Fibroblast of villous mesenchyme (primary cell): ENCODE measurements at places on chromosomes 1 and 21.

DNA sequence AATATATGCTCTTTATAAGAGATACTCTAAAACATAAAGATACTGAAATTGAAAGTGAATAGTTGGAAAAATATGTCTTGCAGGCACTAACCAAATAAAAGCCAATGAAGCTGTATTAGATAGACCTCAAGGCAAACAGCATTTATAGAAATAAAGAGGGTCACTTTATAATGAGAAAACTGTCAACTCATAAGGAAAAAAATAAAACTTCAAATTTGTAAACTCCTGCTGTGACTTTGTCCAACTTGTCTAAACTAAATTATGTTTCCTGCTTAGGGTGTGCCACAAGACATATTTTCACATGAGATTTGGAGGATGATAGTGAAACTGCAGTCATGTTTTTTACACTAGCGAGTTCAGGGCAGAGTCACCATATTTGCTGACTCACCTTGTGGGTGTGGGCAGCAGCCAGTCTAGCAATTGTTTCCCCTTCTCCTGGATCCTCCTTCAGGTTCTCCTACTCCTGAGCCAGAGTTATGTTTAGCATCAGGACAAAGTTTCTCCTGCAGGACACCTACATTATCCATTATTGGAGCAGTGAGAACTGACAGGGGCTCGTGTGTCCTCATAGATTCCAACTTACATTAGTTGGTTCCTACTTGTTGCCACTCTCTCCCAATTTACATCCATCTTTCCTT, 43.8 kb downstream of the CD53 start:
- DNase-seq = peak; percentile 26

GRCh38 chr1:154327466-154328317, 2.4 kb downstream of the ATP8B2 start:
- no peak for DNase-seq

- no peak for DNase-seq
These were observed 29.1 kb upstream of the KLF17 start for GRCh38 chr1:44089371-44090048.

DNA sequence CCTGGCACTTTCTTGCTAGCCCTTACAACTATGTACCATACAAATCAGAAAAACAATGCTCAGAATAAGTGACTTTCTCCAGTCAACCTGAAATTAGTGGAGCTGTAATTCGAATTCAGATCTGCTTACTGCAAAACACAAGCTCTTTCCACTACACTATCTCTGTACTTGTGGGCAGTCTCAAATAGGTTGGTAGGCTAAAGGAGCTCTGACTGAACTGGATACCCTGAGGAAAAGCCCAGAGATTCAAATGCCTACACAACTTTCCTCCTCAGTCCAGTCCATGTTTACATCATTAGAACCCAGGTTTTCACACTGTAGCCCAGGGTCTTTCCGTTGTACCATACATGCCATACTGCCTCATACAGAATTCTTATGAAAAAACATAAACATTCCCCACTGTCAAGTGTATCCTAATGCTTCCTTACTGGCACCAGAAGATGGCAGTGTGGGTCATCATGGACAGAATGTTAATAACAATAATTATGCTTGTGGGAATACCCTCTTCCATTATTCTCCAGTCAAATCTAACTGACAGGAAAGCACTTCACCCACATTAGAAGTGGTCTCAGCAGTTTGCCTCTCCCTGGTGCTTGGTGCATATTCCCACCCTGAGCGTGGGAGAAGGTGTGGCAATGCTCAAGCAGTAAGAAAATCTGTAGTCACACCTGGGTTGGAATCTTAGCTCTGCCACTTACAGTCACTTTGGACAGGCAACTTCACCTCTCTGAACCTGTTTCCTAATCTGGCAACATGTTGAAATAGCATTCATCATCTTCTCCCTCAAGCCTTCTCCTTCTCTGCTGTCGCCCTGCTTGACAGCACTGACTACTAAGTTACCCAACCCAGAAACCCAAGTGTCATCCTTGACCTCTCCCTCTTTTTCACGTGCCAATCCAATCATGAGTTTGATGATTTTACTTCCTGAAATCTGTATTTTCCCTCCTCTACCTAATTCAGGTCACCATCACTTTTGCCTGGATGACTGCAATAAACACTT, 14.4 kb upstream of the ZFYVE9 start:
- peak; percentile 75 for DNase-seq

DNA sequence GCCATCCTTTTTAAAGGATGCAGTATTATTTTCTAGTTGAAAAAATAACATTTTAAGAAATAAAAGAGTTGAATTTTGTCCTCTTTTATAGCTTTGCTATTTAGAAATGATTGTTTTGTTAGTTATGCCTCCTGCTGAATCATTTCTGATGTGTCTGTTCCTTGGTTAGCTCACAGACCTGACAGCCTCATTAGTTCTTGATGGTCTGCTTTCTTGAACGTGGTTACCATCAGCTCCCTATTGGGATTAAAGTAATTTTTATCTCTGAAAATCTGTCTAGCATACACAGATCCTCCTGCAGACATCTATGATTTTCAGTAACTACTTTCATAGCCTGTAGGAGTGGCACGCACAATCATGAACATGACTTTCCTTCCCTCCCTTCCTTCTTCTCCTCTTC, 447.6 kb upstream of the B3GALT2 start:
- DNase-seq = no peak

GRCh38 chr1:1779691-1780597, 1.7 kb upstream of the NADK start:
- DNase-seq = peak; percentile 92

DNA sequence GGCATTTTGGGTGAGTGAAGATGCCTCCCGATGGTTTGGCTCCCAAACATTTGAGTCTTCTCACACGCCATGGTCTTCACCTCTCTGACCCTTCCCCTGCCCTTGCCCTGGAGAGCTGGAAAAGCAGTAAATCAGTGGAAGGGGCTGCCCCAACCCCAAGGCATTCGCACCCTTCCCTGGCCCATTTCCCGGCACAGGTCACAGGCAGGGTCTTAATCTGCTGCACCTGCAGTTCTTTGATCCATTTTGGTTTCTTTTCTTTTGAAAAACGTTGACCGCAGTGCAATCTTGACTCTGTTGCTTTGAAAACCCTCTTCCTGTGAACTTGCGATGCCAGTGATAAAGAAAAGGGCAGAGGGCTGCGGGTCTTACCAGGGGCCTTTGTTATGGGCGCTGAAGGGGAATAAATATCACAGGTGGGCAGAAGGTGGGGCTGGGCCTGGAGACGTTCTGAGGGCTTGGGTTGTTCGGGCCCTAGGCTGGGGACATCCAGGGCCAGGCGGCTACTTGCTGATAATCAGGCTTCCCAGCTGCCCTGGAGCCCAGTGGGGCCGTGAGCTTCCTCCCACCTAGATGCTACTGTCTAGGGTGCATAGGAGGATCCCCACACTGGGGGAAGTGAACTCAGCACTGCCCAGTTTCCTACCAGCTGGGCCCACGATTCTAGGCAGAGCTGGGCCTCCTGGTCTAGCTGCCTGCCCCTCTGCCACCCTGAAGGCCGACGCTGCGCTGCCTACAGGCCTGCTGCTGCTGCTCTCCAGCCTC, 38.6 kb upstream of the EPS8L3 start:
- no peak for DNase-seq

DNA sequence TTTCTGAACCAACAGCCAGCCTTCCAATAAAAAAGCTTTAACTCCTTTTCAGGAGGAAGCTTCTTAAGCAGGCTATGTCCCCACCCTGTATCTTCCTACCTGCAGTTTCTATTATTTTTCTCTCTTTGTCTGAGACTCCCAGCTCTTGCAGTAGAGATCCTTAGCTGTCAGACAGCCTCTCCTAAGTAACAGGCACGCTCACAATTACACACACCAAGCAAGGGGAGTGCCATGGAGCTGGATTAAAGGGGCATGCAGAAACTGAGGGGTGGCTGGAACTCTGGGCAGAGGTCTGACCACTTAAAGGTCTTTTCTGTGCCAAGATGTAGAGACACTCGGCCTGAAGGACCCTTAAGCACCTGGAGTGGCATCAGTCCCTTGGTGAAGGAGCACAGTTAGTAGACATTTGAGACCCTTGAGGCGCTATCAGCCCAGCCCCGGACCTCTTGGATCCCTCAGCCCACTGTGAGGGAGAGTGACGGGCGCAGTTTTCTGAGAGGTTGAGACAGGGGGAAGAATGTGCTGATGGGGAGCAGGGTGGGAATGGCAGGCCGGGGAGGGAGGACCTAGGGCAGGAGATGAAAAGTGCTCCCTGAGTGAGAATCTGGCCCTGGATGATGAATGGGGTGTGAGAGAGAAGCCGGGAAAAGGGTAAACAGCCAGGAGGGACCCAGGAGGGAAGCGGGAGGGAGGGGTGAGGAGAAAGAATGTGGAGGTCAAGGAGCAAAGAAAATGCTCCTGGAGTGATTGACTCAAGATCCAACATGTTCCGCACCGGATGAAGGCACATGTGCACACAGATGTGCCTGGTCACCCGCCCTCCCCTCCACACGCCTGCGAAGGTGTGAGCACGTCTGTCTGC, 13.3 kb downstream of the PLXNA2 start:
- no peak for DNase-seq

DNA sequence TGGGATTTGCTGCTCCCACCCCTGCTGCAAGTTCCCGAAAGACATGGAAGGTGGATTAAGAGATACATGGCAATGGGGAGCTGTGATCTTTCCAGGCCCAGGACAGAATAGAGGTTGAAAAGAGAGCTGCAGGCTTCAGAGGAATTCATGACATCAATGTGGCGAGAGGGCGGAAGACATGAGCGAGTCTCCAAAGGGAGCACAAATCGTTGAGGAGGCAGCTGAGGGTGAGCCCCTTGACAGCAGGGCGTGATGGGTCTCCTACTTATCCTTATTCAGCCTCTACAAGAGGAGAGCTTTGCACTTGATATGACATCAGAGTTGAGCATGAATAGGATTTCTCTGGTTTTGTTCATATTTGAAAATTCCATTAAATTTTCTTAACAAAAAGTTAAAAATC, 45.5 kb upstream of the TACSTD2 start:
- DNase-seq = no peak

DNA sequence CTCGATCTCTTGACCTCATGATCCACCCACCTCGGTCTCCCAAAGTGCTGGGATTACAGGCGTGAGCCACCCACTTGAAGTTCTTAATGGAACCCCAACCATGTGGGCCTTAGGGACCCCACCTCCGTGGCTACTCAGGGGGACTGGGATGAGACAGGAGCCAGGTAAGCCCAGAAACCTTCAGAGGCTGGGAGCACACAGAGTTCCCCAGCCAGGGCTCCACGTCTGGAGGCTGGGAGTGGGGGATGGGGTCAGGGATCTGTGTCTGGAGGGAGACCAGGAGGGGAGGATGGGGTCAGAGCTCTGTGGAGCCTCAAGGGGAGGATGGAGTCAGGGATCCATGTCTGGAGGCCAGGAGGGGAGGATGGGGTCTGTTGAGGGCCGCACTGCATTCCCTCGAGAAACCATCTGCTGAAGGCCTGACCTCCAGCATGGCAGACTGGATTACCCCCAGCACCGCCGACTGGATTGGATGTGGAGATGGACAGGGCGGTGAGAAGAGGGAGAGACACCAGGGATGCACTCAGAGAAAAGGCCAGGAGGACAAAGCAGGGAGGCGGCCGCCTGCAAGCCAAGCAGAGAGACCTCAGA, 2.1 kb upstream of the FTCD start:
- DNase-seq = no peak

- no peak for DNase-seq
These were observed 15.2 kb downstream of the LRRC38 start for GRCh38 chr1:13498553-13498952.

- no peak for DNase-seq
These were observed 150.4 kb upstream of the NEGR1 start for GRCh38 chr1:72432645-72433267.

- no peak for DNase-seq
These were observed 4.9 kb downstream of the NHLH1 start for GRCh38 chr1:160371756-160372155.

- DNase-seq = no peak
These were observed 123.2 kb downstream of the ADSS2 start for GRCh38 chr1:244328476-244328875.

GRCh38 chr1:54483875-54484437, 64.1 kb upstream of the ACOT11 start:
- DNase-seq = no peak

DNA sequence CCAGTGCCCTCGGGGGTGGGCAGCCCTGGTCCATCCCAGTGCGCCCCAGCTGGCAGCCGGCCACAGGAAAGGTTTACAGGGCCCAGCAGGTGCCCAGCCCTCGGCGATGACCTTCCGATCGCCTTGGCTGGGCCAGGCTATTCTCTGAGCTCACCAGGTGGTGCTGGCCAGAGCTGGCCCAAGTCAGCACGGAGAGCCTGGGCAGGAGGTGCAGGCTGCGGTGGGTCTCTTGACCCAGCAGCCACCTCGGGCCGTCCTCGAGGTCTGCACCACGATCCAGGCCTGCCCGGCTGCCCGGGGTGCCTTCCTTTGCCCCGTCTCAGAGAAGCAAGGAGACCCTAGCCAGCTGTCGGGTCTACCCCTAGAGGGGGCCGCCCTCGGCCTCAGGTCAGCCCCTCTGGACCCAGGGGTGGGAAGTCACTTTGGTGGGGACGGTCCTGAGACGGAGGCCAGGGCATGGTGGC, 370 bp downstream of the PERM1 start:
- DNase-seq = no peak

GRCh38 chr1:6084781-6085495, 39.2 kb downstream of the KCNAB2 start:
- DNase-seq = no peak

- peak; percentile 68 for DNase-seq
These were observed 15.2 kb downstream of the PTPRF start for GRCh38 chr1:43545695-43546387.

- DNase-seq = peak; percentile 73
These were observed at the start of gene XKR8 for GRCh38 chr1:27959792-27960603. TSS of gene XKR8 (plus strand) at chr1:27959973. CDS start at chr1:27960070, 97 bp downstream.

GRCh38 chr1:6898974-6899539, 113.8 kb downstream of the CAMTA1 start:
- DNase-seq = peak; percentile 13

DNA sequence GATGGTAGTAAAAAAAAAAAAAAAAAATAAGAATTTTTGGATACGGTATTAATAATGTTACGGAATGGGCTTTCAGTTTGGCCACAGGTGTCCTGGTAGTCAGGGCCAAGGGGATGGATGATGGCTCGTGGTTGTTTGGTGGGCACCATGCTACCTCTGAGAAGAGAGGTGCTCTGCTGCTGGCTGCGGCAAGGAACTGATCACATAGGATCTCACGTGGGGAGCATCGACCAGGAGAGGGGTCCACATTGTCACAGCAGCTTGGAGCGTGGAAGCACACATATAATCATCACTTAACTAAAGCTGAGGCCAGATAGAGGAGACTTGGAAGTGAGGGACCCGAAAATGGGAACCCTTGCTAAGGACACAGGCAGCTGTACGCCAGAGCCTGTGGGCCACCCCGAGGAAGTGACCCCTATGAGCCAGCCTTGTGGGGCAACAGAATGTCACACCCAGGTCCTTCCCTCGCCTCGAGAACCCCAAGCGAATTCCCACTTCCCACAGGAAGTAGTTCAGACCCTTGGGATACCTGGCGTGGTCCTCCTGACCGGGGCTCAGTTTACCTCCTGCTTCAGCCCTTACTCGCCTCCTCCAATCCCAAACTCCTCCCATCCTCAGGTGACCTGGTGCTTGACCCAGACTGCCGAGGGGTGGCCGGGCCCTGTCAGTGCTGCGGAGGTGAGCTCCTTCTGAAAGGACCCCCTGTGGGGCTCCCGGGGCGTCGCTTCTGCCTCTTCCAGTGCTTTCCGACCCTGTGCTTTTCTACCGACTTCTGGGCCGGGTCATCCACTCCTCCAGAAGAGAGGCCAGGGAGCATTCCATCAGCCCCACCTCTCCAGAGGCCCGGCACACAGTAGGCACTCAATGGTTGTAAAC, 222.0 kb downstream of the CAMTA1 start:
- no peak for DNase-seq

- no peak for DNase-seq
These were observed 22.6 kb downstream of the NPL start for GRCh38 chr1:182811975-182812722.

- DNase-seq = peak; percentile 90
These were observed 96.6 kb downstream of the SEC16B start for GRCh38 chr1:177873238-177873637.
